ENCODE measurements at places on chromosomes 4 and X.
A peak's percentile ranks its signal among the peaks of the same experiment; 100 is the strongest.

- no peak for DNase-seq
Measured at GRCh38 chr4:150782311-150782710, 200.4 kb downstream of the MAB21L2 start.

GRCh38 chr4:177408023-177408422 is 34.2 kb downstream of the AGA start:
- DNase-seq, result no peak

DNA sequence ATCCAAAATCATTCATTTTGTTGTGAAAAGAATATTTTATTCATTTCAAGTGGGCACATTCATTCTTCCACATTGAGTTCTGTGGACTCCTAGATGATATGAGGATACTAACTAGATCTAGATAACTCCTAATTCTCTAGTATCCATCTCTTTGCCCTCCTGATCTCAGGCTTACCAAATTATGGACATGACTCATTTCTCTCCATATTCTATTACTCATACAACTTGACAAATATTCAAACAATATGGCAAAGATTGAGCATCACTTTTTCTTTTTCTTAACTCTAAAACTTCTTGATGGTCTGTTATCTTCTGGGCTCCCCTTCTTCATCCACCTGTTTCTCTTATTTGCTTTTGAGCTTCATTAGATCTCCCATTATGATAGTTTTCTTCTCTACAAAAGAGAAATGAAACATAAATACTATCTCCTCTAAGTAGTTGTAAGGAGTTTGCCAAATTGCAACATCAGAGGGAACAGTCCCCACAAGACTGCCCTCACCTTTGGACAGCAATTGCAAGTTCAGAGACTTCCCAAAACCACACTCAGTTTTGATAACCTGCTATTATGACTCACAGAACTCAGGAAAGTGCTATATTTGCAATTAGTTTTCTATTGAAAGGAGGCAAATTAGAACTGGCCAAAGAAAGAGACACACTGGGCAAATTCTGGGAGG is 422.9 kb downstream of the SPRY1 start:
- DNase-seq, result peak; percentile 5

- no peak for DNase-seq
Measured at GRCh38 chr4:31156221-31156620, 436.1 kb downstream of the PCDH7 start.

DNA sequence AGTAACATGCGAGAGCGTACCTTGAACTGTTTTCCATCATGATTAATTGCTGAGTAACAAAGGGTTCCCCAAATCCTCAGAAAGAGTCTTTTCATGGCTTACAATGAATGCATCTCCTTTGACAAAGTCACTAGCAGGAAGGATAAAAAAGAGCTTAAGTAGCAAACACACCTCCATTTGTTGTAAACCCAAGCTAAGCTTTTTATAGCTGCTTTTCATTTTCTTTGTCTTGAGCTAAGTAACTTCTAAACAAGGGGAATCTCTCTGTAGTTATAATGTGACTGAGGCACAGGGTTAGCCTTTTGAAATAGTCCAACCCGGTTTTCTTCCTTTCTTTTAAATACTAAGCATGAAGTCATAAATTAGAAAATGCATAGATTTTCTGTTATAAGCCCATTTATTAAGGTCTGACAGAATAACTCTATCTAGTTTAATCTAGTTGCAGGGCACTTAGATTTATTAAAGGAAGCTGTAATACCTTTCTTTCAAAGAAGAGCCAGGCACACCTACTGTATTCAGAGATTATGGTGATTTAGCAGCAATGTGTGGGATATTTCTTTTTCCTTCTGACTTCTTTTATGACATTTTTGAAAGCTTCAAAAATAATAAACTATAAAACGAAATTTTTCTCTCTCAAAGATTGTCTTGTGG is 226.9 kb upstream of the SMIM31 start:
- DNase-seq, result no peak

GRCh38 chrX:79270401-79270800 is 96.7 kb downstream of the ITM2A start:
- DNase-seq, result no peak

DNA sequence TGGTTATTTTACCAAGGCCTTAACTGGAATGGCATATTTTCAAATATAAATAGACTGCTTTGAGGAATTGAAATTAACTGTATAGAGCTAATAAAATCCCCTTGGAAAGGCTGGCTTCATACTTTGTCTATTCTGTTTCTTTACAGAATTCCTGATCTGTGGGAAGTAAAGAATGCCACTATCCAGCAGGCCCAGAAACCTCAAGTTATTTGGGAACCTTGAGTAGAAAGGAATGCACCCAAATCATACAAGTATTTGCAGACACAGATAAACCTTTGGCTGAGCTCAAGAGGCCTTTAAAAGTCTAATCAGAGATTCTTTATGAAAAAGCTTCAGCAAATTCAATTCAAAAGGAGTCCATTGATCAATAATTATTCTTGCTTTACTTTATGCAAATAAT is 975.7 kb upstream of the PABPC4L start:
- no peak for DNase-seq

GRCh38 chrX:85561231-85561630 is 181.8 kb upstream of the POF1B start:
- DNase-seq, result no peak

GRCh38 chrX:41333744-41334362 is at the start of gene DDX3X:
Gene DDX3X, plus strand, starts transcription at chrX:41334162. Its CDS starts 91 bp downstream, at chrX:41334253.
- DNase-seq, result peak; percentile 71

Measured in RWPE1 (cell line).